ENCODE measurements at places on chromosomes 12 and 14.

DNA sequence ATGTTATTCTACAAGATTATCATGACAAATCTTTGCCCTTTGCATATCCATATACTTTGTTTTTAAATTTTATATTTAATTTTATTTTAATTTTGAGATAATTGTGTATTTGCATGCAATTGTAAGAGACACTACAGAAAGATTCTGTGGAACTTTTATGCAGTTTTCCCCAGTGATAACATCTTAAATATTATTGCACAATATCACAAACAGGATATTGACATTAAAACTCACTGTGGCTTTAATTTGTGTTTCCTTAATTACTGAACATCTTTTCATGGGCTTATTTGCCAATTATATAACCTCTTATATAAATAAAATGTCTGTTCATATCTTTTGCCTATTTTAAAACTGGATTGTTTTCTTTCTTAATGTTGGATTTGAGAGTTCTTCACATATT lies 95.6 kb downstream of the ASCL1 start:
- no peak for DNase-seq

DNA sequence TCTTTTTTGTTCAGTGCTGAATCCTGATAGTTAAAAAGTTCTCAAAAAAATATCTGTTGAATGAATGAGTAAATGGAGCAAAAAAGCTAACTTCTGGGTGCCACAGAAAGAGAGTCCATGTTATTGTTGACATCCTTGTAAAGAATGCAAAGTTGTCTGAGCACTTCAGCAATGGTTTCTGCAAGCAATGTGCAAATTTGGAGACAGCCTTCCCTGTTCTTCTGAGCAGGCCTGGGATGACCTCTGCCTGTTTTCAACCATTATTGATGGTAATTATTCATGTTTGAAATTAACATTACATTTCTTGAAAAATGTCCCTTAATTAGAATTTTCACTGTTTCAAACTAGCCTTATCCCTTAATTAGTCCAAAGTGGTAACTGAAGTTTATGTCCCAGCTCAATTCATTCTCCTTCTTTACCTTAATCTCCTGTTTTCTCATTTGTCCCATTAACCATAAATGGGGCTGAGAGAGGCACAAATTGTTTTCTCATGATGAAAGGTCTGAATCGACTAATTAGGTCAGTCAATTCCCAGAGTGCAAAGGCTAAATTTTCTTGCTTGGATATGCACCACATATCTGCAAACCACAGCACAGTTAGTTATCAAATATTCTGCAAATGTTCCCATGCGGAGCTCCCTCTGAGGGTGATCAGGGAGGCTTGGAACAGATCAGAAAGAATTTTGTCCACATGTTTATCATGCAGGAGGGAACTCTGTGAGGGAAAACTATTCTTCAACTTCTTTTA lies 139.4 kb upstream of the KRR1 start:
- no peak for DNase-seq

DNA sequence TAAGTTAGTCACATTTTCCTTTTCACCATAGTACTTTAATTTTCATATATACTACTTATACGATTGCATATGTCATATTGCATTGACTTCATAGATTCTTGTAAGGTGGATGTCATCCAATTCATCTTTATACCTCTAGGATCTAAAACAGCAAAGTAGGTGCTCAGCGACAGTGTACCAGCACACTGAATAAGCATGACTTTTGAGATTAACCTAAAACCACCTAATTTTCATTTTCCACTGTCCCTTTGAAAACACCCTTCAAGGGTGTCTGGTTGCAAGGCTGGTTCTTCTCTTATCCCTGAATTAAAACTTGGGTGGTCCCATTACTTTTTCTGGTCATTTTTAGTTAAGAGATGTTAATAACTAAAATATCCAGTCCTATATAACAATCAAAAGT lies 4.4 kb downstream of the GPR19 start:
- DNase-seq: no peak

DNA sequence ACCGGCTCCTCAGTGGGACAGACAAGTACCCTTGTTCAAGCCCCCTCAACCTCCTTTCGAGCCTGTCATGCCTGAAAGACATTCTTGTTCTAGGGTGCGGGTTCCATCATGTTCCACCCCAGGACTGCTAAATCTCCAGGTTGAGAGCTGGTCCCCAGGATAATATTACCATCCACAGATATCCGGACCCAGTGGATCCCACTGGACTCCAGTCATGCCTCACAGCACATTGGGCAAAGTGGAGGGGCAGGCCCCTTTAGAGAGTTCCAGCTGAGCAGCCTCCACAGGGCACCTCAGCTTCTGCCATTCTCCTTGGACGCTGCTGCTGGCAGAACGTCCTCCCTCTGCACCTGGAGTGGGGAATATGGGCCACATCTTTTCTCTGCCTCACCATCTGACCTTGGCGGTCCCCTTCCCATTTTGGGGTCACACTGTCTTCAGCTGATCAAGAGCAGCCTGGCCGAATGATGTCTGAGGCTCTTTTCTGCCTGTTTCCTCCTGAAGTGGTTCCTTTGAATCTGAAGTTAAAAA lies 137.4 kb downstream of the BCL11B start:
- no peak for DNase-seq

- no peak for DNase-seq
Measured at GRCh38 chr14:36075203-36075602, 101.3 kb downstream of the PTCSC3 start.

DNA sequence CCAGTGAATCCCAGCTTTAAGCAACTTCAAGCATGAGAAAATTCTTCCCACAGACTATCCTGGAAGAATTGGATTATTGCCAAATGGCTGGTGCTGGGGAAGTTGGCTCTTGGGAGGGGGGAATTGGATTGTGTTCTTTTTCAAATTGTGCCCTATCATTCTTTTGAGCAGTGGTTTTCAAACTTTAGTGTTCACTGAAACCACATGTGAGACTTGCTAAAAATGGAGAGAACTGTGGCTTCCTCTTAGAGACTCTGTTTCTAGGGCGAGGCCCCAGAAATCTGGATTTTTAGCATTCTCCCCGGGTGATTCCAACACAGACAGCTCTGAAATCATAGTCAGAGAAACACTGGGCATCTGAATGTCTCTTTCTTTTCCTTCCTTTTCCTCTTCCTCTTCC lies 14.3 kb upstream of the OTUB2 start:
- DNase-seq: no peak

DNA sequence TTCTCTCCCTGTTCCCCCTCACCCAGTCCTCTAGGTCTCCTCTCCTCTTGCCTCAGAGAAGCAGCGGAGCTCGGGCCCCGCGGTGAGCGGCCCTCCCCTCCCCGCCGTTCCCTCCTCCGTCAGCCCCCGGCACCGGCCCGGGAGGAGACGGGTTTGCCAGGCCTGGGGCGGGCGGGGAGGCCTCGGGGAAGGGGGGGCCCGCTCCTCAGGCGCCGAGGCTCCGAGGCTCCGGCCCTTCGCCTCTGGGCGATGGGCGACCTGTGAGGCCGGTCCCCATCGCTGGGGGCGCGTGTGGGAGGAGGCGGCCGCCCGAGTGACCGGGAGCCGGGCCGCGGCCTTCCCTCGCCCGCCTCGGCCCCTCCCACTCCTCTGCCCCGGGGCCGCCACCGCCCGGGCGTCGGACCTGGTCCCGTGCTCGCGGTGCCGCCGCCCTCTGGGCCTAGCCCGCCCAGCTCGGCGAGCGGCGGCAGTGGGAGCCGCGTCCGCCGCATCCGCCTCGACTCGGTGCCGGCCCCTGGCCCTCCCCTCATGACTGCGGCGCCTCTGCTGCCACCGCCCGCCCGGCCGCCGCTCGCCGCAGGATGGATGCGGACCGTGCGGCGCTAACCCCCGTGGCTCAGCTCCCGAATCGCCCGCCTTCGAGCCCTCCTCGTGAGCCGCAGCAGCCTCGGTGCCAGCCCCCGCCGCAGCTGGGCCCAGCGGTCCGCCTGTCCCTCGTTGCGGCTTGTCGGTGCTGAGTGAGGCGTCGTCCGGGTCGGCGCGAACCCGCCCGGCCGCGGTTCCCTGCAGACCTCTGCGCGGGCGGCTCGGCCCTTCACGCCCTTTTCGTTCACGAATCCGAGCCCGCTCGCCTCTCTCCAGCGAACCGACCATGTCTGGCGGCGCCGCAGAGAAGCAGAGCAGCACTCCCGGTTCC lies 574 bp downstream of the WNK1 start:
- DNase-seq: no peak

DNA sequence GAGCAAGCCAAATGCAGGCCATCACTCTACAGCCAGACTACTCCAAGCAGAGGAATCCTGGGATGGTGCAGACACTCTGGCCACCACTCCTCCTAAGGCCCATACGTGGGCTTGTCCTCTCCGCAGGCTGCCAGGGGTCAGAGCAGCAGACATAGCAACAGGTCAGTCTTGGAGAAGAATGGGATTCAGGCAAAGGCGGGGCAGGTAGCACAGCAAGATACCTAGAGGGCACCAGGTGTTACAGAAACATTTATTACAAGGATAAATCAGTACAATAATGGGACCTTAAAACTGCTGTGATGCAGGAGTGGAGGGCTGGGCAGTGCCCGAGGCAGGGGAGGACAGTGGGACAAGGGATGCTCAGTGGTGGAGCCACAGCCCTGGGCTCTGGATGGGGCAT lies 20.3 kb downstream of the SYNDIG1L start:
- DNase-seq: no peak

- no peak for DNase-seq
Measured at GRCh38 chr14:35155962-35156361, 33.6 kb downstream of the PRORP start.

DNA sequence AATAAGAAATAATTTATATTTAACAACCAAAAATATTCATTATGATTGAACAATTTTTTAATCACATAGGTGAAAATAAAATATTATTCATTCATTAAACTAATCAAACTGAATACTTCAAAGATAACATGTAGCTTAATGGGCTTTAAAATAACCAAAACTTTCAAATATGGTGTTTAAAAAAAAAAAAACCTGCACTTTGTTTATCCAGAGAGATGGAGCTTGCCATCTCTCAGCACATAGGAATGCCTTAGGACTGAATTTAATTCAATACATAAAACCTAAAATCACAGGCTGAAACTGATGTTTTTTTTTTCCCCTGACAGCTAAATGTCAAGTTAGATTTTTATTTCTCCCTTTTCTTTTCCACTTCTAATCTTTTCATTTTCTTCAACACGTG lies 14.4 kb upstream of the CCER1 start:
- DNase-seq: no peak

DNA sequence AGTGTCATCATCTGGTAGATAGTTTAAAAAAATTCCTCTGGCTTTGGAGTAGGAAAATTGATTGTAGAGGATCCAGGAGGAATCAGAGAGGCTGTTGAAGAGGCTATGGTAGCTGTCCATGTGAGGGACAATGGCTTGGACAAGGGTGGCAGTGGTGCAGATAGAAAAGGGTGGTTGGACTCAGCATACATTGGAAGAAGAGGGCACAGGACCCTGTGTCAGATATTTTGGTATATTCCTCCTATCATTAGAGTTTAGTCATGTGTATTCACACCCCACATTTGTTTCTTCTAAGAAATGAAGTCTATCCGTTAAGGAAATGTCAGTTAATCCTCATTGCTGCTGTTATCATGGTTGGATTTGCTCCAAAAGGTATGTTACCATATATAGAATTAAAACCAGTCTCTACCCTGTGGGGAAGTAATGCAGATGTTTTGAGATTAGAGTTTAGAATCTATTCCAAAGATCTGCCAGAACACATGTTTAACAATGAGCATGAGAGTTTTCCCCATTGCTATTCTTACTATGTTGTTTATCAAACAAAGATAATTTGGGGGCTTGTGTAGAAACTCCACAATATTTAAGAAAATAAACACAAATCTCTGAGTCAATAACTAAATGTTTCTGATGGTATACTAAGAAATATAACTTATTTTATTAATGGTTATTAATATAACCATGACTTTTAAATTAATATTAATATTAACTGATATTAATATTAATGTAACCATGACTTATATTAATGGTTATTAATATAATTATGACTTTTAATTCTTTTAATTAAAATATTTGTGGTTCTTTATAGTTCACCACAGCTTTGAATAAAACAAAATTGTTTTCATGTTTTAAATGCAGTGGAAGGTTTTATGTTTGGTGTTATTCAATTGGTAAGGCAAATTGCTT lies 80.9 kb downstream of the CRADD start:
- no peak for DNase-seq

- no peak for DNase-seq
Measured at GRCh38 chr12:968545-968944, 19.1 kb upstream of the RAD52 start.

DNA sequence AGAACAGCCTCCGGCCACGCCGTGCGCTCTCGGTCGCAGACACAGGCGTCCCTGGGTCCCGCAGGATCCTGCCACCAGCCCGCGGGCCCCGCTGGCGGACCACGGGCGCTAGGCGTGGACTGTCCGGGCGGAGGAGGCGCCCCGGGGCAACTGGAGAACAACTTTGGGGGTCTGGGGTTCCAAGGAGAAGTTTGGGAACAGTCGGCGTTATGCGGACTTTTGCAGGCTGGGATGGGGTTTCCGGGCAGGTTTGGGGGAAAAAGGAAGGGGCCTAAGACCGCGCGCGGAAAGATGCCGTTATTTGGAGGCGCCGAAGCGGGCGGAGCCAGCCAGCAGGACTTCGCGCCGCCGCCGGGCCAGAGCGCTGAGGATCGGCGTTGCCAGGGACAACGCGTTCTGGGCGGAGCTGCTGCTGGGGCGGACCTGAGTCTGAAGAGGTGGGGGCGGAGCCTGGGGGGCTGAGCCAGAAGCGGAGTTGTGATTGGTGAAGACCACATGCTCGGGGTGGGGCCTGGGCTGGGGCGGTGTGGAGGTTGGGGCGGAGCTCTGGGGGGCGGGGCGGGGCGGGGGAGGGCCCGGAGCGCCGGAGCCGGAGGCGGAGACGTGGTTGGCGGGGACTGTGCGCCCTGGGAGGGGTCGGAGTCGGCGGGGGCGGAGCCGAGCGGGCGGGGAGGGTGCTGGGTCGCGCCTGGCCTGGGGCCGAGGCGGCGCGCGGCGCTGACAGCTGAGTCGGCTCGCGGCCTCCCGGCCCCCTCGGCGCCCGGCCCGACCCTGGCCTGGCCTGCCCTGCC lies at the start of gene CYP46A1:
Gene CYP46A1, plus strand, starts transcription at position 680 of the 791 bp plus-strand sequence. CDS start 120 bp downstream, outside the sequence.
- DNase-seq: peak; percentile 96

DNA sequence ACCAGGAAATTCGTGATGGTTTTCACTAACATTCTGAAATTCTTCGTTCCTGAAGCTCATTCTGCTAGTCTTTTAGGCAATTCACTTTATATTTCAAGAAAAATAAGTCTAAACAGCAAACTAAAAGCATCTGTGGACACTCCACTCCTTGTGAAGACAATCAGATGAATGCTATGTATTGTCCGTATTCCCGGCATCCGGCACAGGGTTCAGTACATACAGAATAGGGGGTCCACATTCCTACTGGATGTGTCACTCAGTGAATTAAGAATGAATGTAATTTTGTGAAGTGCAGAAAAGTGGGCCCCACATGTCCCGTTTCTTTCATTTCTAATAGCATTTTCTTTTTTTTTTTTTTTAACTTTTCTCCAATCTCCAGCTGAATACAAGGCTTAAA lies 241.3 kb downstream of the GRIN2B start:
- DNase-seq: no peak

GRCh38 chr14:38837343-38838048 lies 265.5 kb downstream of the SEC23A start:
- DNase-seq: no peak

GRCh38 chr12:3580094-3580749 lies 89.2 kb downstream of the PRMT8 start:
- DNase-seq: no peak

Data from activated CD8-positive, alpha-beta memory T cell treated with anti-CD3 and anti-CD28 coated beads for 48 hours (primary cell).